SHP77 (cell line): ENCODE measurements at places on chromosomes 2 and 18.

GRCh38 chr2:187453078-187453641 lies 5.1 kb upstream of the CALCRL start:
- DNase-seq = peak; percentile 57

DNA sequence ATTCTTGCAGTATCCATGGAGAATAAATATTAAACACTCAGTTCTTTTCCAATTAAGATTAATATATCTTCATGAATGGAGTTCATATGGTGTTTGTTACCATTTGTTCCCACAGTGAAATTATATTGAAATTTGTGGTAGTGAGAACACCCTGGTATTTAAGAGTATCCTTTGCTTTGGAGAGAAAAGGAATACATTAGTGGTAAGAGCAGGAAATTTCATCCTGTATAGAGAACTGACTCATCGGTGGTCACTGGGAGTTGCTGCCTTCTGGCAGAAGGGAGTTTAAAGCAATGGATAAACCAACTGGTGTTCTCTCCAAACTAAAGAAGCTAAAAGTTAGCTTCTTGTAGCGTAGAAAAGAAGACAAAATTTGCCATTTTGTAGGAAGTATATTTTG lies 107.3 kb downstream of the MYO1B start:
- no peak for DNase-seq

GRCh38 chr2:159462961-159463360 lies 153.4 kb downstream of the BAZ2B start:
- no peak for DNase-seq

- no peak for DNase-seq
These were observed 279.7 kb upstream of the TRIB2 start for GRCh38 chr2:12436935-12437561.

DNA sequence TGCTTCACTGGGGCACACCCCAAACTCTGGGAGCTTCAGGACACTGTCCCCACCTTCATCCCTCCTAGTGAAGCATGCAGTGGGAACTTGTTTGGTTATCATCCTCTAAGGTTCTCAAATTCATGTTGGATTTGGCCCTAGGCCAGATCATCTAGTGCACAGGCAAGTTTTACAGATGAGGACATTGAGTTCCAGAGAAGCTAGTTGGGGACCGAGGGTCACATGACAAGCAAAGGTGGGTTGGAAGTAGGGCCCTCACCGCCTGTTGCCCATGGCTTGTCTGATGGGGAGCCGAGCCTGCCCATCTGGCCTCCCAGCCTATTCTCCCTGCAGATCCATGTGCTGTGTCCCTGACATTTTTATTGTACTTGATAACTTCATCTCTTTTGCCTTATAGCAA lies 2.8 kb downstream of the PRKCE start:
- DNase-seq = no peak

DNA sequence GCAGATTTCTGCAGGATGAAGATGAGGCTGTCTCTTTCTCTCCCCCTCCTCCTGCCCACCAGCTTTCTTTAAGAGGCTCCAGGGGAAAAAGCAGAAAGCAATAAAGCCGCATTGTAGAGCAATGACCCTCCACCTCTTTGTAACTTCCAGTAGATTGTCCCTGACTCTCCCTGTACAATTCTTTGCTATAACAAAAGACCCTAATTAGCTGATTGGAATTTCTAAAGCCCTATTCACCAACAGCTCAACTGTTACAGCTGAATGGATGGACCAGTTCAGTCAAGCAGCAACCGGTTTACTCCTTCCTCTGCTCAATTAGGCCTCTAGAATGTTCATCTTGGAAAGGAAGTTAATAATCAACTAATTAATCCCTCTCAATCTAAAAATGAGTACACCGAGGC lies 301.0 kb downstream of the STK39 start:
- DNase-seq = no peak

DNA sequence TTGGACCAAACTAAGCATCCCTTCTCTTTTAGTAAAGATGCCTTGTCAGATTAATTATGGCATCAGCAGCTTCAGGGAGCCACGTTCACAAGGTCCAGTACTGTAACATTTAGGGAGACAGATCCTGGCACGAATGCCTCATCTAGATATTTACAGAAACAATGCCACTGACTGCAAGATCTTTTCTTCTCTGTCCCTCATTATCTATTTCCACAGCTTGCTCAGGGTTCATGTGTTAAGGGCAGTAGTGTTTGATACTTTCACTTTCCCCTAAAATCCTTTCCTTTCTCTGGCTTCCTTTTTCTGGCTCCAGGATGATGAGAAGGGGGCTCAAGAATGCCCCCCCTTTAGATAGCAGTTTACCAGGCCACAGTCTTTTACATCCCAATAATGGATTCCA lies 393.9 kb downstream of the BCL11A start:
- DNase-seq = no peak

DNA sequence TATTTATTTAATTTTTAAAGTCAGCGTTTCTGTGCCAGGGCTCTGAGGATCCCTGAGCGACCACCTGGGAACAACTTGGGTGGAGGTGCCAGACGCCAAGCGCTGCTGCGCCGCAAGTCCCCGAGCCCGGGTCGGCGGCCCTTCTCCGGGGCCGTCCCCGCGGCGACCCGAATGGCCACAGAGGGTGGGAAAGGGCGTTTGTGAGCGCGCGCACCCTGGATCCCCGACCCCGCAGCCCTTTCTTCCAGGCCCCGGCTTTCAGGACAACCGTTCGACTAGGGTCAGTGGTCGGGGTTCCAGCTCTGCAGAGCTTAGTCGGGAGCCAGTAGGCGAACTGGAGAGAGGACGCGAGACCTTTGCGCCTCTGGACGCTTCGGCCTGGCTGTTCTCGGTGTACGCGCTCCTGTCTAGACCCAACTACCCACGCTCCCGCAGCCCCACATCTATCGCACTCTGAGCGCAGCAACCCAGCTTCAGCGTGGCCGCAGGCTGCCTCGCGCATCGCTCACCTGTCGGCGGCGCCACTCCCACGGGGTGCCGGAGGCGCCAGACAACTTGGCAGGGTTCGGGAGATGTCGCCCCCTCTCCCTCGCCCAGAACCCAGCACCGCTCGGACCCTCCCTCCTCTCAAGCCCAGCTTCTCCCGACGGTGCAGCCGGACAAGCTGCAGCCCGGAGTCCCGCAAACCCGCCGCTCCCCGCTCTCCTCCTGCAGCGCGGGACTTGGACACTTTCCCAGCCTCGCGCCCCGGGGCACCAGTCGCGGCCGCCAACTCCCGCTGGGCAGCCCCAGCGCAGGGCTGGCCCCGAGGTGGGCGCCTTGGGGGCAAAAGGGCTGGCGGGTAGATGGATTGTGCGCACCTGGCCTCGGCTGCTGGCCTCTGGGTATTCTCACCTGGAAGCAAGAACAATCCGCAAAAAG lies 758 bp downstream of the LYPD1 start:
- DNase-seq = no peak

DNA sequence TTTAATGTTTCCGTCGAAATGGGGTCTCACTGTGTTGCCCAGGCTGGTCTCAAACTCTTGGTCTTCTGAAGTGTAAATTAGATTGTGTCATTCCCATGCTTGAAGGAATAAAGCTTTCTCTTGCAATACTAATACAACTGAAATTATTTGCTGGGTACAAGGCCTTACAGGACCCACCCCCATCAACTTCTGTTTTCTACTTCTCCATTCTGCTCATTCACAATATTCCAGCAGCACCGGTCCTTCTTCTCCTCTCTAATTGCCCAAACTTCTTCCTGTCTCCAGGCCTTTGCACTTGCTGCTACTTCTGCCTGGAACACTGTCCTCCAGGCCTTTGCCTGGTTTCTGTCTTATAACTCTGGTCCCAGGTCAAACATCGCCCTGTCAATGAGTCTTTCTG lies 73.8 kb downstream of the APOB start:
- no peak for DNase-seq

DNA sequence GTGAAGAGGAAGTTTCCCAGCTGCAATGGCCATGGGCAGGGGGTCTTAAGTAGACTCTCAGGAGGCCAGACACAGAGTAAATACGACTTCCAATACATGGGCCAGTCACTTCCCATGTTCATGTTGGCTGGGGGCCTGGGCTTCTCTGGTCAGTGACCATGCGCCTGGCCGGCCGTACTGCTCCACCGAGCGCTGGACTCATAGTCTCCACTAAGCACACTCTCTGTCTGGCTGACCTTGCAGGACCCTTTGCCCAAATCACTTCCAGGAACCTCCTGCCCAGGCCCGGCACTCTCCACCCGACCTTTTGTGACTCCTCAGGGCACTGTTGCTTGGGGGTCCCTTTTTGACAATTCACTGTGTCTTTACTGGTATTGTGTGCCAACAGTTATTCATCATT lies 69.3 kb downstream of the SOWAHC start:
- DNase-seq = no peak

DNA sequence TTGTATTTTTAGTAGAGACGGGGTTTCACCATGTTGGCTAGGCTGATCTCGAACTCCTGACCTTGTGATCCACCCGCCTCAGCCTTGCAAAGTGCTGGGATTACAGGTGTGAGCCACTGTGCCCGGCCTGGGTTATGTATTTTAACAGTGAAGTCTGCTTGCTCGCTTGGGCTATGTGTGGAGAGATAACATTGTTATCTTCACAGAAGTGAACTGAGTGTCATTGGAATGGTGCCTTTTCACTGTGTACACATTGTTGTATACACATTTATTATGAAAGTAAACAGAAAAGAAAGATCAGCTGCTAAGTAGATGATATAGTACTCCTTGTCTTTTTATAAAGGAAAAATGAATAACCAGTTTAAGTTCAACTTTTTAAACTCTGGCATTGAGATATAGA lies 30.4 kb downstream of the RNF138 start:
- DNase-seq = no peak

DNA sequence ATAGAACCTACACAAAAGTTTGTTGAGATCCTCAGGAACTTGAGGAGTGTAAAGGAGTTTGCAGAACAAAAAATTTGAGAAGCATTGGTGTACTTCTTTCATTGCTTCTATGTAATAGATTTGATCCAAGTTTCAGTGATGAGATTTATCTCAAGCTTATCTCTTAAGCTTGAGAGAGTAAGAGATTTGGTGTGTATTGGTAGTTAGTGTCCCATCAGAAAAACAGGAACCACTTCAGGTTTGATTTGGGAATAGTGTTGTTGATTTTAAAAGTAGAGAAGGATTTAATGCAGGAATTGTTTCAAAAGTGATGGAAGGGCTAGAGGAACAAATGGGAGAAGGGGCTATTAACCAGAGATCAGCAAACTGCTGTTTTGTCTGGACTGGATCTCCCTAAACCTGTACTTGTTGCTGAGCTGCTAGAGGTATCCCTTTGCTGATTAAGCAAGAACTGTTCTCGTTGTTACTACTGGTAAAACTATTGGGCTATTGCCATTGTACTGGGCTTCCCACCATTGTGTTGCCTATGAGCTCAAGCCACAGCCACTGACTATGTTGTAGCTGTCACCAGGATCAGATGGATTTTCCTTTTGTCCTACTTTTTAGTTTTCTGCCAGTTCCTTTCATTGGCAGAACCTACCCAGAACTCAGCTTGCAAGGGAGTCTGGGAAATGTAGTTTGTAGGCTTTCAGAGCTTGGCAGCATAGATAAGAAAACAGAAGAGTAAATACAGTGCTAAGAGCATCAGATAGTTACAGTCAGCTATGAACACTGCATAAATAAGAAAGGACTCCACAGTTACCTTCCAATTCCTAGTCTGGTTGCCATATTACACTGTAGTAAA lies 39.3 kb downstream of the RAB10 start:
- no peak for DNase-seq

- DNase-seq = no peak
These were observed 52.1 kb upstream of the DTNA start for GRCh38 chr18:34657860-34658500.

GRCh38 chr18:79136742-79137141 lies 67.5 kb downstream of the ATP9B start:
- no peak for DNase-seq

- DNase-seq = no peak
These were observed 9.0 kb downstream of the PMAIP1 start for GRCh38 chr18:59908799-59909198.

- no peak for DNase-seq
These were observed 139.6 kb upstream of the ITGA6 start for GRCh38 chr2:172287605-172288315.

DNA sequence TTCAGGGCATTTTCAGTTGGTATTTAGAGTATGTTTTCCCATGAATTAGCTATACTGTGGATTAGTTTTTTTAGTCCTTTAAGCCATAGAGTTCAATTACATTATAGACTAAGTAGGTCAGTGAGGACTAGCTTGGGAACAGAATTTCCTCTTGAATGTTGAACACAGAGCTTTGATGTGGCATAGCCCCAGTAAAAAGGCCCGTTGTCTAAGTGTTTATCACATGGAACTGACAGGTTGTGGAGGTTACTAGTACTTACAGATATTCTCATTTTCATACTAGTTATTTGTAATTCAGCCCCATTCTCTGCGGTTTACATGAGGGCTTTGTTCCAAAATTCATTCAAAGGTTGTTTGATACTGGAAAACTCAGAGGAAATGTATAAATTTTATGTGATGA lies 6.2 kb downstream of the INSIG2 start:
- no peak for DNase-seq

DNA sequence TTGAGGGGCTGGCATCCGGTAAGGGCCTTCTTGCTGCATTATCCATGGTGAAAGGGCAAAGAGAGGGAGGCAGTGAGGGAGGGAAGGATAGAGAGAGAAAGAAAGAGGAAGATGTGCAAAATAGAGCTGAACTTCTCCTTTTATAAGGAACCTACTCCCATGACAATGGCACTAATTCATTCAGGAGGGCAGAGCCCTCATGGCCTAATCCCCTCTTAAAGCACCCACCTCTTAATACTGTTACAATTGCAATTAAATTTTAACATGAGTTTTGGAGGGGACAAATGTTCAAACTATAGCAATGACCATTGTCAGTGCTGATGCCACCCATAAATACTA lies 60.2 kb downstream of the CXCR4 start:
- DNase-seq = no peak

DNA sequence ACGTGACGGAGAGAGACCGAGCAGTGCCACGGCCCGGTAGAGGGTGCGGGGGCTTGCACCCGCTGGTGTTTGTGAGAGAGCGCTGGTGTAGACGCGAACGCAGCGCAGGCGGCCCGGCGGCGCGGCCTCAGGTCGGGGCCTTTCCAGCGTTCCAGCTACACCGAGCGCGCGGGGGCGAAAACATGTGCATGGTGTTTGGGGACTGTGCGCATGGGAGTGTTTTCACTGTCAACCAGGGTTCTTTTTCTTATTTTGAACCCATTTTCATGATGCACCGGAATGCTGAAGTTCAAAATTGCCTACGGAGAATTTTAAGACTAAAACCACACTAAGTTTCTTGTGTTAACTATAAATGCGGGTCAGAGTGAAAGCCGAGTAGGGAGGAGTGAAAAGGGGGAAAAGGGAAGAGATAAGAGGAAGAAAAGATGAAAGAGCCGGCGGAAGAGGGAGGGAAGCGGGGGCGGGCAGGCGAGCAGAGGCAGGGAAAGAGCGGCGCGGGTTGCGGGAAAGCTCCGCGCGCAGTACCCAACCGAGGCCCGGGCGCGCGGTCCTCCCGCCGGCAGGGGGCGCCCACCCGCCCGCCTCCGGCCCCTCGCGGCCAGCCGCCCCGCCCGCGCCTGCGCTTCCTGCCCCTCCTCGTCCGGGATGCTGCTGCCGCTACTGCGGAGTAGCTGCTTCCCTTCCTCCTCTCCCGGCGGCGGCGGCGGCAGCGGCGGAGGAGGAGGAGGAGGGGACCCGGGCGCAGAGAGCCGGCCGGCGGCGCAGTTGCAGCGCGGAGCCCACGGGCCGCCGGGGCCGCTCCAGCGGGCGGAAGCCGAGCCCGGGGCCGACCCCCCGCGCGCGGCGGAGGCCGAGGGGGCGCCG lies at the start of gene RAB12:
Gene RAB12 (plus strand): TSS at position 643 of the 864 bp plus-strand sequence. CDS start 3 bp downstream, at position 646.
- peak; percentile 49 for DNase-seq

- no peak for DNase-seq
These were observed 401.0 kb downstream of the SUCLG1 start for GRCh38 chr2:84057917-84058560.
